ENCODE measurements at places on chromosomes 13 and 19.

GRCh38 chr19:28486926-28487325, 726.0 kb downstream of the UQCRFS1 start:
- DNase-seq: no peak

- DNase-seq: no peak
Observed at GRCh38 chr13:42173789-42174343, 98.1 kb upstream of the AKAP11 start.

DNA sequence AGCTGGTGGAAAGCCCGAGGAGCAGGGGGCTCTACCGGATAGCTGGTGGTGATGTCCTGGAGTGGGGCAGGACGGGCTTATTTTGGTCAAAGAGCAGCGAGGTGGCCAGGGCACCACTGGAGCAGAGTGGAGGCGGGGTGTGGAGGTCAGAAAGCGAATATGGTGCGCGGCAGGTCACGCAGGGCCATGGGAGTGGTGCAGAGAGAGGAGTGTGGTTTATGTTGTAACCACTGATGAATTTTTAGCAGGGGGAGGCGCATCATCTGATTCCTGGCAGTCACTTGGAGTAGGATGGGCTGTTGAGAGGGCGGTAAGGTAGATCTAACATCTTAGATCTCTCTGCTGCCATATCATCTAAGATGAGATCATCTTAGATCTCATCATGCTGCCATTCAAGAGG, 1.4 kb upstream of the ZNF414 start:
- peak; percentile 38 for DNase-seq

DNA sequence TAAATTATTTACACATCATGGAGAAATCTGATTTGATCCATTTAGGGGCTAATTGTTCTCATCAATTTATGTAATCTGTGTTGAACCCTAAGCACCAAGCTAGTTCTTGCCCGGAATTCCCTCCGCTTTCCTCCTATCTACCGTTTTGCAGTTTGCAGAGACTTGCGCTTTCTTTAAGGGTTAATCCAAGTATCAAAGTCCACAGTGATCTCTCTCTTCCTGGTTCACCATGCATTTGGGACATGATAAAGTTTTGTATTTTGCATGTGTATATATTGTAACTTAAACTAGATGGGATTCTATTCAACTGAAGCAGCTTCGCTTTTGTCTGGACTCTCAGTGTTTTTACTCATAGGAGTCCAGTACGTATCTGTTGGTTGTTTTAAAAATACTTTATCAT, 13.8 kb upstream of the KLF5 start:
- DNase-seq: no peak

DNA sequence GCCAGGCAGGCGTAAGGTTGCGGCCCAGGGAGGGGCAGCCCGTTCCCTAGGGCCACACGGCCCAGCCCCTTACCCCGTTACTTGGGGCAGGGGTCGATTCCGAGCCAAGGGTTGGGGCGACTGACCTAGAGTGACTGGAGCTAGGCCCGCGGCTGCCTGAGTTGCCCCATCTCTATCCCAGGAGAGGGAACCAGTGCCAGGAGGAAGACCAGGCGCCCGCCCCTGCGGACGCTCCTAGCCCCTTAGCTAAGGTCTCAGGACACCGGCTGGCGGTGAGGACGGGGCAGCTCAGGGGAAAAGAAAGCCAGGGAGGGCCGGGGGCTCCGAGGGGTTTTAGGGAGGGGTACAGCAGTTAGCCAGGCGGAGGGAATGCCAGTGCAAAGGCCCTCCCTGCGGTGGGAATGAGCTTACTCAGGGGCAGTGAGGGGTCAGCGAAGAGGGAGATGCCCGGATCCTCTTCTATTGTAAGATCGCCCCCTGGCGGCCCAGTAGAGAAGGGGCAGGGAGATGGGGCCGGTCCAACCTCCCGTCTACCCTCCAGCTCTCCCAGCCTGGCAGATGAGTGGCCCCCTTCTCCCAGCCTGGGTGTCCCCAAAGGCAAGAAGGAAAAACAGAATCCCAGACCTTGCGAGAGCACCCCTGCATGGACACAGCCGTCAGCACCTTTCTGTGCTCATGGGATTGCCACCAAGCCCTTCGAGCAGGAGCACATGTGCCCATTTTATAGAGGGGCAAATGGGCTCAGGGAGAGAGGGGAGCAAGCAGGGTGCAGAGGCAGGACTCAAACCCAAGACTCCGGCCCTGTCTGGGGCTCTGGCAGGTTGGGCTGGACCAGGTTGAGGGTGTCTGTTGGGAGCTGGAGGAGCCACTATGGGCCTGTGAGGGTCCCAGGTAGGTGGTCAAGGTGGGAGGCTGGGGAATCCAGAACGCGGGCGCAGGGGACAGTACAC, 16.3 kb downstream of the CILP2 start:
- DNase-seq: peak; percentile 47

DNA sequence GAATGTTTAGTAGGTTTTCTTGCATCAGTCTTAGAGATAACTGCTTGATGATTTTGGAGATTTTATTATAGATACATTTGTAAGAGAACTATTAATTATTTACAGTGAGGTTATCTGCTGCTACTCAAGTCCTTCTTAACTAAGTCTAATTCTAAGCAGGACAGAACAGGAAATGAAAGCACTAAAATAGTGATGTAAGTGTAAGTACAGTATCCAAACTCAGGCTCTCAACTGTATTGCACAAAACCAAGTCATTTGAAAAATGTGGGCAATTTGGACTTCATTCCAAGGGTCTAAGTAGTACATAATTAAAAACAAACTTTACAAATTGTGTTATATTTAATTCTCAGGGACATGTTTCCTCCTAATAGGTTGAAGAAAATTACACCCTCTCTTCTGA, 417.1 kb downstream of the ITGBL1 start:
- DNase-seq: no peak

GRCh38 chr19:49553451-49554271, 25.9 kb downstream of the RCN3 start:
- DNase-seq: no peak

DNA sequence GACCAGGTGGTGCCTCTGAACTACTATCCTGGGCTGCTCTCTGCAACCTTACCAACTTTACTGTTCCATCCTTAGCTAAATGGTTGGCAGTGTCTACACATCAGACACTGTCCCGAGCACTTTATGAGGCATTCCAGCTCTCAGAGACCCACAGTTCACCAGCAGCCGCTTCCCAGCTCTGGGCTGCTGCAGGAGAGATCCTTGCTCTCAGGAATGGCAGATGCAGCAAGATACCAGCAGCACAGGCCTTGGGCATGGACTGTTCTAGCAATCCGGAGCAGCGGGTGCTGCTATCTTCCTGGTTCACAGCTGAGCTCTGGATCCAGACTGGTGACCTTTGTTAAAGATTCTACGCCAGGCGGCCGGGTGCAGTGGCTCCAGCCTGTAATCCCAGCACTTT, 3.3 kb upstream of the LPAR2 start:
- DNase-seq: no peak

DNA sequence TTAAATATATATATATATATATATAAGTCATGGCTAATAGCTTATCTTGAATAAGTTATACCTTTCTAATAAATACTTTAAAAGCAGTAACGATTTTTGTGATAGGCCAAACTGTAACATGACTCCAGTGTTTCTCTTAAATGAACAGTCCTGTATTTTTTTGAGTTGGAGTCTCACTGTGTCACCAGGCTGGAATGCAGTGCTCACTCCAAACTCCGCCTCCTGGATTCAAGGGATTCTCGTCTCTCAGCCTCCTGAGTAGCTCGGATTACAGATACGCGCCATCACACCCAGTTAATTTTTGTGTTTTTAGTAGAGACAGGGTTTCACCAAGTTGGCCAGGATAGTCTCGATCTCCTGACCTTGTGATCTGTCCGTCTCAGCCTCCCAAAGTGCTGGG, 814.2 kb upstream of the SLITRK5 start:
- no peak for DNase-seq

- no peak for DNase-seq
Observed at GRCh38 chr13:73274147-73274546, 215.3 kb downstream of the KLF5 start.

GRCh38 chr19:10191347-10191746, 3.4 kb downstream of the DNMT1 start:
- DNase-seq: no peak

DNA sequence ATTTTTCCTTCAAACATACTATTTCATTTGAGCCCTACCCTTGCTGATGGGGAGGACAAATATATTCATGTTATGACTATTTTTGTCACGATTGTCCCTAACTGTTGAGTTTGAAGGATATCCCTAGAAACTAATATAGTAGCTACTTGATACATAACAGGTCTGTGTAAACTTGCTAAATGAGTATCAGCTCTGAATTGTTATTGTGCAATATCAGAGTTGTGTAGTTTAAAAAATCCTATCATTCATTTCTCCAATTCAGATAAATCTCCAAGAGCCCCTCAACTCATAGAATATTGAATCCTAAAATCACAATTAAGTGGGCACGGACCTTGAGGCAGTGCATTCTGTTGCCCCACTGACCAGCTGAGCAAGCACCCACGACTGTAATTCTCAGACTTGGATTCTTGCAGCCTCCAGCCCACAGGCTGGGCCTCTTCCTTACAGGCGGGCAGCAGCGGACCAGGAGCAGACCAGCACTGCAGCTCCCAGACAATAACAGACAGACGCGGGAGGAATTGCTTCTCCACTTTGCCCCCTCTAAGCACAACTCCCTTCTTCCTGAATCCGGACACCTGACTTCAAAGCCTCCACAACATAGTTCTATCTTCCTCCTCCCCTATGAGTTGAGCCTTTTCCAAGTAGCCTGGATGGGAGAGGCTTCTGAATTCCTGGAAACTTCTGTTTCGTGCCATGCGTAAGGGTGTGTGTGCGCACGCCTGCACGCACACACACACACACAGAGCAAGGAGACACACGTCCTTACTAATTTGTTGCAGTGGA, 337.6 kb upstream of the ARGLU1 start:
- no peak for DNase-seq

DNA sequence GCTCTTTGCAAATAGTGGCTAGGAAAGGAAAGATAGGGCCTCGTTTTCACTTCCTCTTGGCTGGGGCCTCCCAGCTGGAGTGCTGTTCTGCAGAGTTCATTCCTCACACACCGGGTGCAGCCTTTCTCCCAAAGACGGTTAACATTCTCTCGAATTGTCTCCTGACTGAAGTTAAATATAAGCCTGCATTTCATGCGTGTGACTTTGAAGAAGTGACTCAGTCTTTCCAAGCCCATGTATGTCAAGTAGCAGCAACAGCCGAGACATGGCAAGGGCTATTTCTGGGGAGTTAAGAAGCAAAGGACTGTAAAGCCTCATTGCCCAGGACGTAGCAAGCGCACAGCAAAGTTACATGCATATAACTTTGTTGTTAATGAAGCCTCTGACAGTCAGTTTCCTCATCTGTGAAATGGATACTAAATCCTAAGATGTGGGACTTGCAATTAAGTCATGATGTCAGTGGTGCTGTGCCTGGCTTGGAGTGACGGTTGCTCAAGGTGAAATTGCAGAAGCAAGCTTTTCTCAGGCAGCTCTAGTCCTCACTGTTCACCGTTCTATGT, 502.4 kb downstream of the MYO16 start:
- DNase-seq: no peak

DNA sequence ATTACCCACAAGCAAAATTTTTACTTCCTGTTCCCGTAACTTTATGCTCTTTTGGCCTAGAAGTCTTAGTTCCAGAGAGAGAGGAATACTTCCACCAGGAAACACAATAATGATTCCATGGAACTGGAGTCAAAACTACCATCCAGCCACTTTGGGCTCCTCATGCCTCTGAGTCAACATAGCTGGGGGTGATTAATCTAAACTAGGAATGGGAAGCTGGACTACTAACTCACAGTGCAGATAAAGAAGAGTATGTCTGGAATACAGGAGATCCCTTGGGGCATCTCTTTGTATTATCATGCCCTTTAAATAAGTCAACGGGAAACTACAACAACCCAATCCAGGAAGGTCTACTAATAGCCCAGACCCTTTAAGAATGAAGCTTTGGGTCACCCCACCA, 8.9 kb upstream of the ELF1 start:
- no peak for DNase-seq
